Fibroblast of gingiva (primary cell): ENCODE measurements at places on chromosomes 6 and 20.

DNA sequence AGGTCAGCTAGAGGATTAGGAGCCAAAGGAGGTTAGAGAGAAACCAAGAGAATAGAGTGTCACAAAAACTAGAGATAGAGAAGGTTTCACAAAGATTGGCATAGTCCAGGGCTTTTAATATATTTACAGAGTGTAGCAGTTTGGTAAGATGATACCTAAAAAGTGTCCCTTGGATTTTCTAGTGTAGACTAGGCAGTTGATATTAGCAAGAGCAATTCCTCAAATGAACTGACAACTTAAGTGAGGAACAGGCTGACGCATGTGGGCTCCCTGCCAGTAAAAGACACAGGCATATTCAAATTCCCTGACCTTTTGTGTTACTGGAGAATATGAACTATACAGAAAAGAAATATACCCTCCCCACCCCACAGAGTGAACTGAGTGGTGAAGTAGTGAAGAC, 40.1 kb downstream of the VTA1 start:
- peak; percentile 10 for DNase-seq

- DNase-seq, result no peak
Measured at GRCh38 chr6:139748353-139749146, 374.1 kb upstream of the CITED2 start.

DNA sequence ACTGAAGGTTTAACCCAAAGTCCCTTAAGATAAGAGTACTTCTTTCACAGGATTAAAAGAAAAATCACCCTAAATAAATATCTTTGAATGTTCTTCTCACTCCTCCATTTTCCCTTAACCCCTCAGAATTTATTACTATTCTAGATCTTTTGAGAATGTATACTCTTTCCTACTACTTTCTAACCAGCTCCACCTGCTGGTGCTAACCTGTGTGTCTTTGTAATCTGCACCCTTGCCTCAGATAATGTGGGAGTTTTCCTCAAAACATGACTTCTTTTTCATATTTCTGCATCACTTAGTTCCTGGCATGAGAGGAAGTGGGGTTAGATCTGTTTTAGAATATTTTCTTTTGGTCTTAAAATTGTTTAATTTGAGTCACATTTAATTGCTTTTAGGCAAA, 394.2 kb downstream of the BMP2 start:
- no peak for DNase-seq

DNA sequence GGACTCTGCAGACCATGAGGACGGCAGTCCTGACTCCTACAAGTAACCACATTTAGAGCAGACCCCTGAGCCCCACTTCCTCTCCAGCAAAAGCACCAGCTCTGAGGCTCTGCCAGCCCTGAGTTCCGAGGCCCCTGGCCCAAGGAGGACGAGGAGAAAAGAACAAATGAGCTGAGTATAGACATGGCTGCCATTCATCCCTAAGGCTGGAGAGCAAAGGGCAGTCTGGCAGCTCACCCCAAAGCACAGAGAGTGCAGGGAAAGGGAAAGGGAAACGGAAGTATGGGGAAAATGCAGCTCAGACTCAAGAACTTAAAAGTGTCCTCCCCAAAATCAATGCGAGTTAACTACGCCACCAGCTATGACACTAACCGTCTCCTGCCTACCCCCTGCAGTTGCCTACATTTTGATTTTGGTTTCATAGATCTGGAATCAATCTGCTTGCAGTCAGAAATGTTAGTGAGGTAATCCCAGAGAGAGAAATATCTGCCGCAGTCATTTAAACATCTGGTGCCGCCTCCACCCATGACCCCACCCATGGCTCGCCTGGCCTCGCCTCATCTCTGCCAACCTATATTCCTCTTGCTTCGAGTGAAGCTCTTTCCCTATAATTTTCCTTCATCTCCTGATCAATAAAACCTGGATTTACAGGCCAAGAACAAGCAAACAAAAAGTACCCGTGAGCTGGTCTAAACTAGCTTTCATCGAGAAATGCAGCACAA, 49.6 kb upstream of the AFDN start:
- no peak for DNase-seq

DNA sequence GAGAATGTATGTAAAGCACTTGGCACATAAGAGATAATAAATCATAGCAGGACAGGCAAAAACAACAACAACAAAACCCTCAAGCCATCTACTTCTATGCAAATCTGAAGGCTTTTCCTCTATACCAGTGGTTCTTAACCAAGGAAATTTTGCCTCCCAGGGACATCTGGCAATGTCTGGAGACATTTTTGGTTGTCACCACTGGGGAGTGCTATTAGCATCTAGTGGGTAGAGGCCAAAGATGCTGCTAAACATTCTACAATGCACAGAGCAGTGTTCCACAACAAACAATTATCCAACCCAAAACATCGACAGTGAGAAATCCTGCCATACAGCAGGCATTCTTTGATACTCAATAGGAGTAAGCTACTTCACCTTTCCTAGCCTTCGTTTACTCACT, 28.2 kb downstream of the NDRG3 start:
- DNase-seq, result no peak
